HEK293T (cell line): ENCODE measurements at places on chromosomes 5 and 9.

- no peak for DNase-seq
Measured at GRCh38 chr5:104793031-104793754, 1230.6 kb upstream of the NUDT12 start.

GRCh38 chr5:68279984-68280383 lies 64.4 kb downstream of the PIK3R1 start:
- no peak for DNase-seq

- DNase-seq, result no peak
Measured at GRCh38 chr9:77546376-77546950, 101.7 kb downstream of the GNA14 start.

DNA sequence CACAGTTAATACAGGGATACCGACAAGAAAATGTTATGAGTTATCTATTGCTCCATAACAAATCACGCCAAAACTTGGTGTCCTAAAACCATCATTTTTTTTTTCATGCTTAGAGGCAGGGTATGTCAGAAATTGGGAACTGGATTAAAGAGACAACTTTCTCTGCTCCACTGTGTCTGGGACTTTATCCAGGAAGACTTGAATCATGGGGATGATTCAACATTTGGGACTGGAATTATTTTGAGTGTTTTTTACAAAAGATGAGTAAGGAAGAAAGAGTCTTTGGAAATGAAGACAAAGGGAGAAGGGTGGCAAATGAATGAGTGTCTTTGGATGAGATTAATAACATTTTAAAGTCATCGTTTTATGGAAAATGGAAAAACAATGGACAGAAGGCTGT lies 1883.7 kb upstream of the C9orf72 start:
- no peak for DNase-seq

GRCh38 chr5:135240283-135240633 lies 158.8 kb downstream of the MACROH2A1 start:
- DNase-seq, result no peak

DNA sequence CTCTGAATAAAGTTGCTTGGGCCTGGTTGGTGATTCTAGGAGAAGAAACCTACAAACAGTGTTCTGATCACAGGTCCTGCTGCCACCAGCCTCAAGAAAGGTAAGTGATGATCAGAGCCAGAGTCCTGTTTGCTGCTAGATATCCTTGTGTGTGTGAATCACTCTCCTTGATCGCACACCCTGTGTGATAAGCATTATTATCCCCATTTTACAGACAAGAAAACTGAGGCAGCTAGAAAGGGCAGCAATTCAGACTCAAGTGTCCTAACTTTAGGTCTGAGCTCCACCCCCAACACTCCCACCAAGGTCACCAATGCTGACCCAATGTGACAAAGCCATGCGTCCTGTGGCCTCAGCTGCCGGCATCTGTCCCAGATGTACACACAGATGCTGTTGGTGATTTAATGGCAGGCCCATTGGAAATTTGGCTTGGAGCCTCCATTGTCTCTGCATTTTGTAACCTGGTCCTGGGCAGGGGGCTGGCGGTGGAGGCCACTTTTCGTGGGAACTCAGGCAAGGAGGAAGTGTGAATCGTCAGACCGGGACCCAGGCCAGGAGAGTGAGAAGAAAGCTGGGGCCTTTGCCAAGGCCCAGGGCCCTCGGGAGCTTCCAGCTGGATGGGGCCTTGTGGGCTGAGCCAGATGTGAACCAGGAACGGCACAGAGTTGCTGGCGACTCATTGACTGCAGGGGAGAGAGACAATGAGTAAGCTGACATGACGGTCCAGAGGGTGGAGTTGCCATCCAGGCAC lies 29.8 kb upstream of the GGTA1 start:
- DNase-seq, result no peak

- no peak for DNase-seq
Measured at GRCh38 chr9:114172981-114173833, 17.9 kb downstream of the COL27A1 start.

DNA sequence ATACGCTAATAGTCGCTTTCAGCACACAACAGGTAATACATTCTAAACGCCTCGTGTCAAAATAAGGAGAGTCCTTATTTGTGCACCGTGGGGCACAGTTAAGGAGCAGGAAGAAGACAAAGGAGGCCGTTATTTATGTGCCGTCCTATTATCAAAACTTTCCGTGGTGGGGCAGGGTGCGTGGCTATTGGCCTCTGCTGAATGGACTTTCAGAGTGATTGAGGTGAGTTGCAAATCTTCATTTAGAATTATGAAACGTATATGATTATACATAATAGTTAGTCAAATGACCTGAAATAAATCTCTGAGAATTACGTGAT lies 833 bp downstream of the C5orf24 start:
- DNase-seq, result no peak

GRCh38 chr9:37100327-37100726 lies 20.0 kb upstream of the ZCCHC7 start:
- no peak for DNase-seq

GRCh38 chr5:83464261-83464660 lies 7.3 kb upstream of the VCAN start:
- no peak for DNase-seq

DNA sequence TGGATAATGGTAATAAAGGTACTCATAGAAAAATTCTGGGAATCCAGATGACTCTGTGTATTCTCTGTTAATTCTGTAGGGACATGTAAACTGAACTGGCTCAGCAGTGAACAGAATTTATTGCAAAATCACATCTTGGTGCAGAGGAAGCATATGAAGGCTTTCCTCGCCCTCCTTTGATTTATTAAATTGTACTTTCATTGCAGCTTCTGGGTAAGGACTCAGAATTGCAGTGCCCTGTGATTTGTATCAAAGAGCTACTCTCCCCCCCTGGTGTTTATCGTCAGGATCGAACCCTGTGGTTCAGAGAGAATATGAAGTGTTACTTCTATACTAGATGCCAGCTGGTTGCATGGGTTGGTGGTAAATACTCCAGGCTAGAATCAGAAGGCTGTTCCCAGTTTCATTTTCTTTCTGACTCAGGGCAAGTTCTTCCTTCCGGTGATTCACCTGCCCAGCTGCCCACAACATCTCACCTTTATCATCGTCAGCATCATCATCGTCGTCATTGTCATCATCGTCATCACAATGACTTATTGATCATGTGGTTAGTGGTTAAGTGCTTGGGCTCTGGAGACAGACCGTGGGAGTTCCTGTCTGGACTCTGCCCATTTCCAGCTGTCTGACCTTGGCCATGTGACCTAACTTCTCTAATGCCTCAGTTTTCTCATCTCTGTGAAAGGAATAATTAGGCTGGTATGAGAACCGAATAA lies 238.8 kb downstream of the ARHGAP26 start:
- DNase-seq, result no peak

DNA sequence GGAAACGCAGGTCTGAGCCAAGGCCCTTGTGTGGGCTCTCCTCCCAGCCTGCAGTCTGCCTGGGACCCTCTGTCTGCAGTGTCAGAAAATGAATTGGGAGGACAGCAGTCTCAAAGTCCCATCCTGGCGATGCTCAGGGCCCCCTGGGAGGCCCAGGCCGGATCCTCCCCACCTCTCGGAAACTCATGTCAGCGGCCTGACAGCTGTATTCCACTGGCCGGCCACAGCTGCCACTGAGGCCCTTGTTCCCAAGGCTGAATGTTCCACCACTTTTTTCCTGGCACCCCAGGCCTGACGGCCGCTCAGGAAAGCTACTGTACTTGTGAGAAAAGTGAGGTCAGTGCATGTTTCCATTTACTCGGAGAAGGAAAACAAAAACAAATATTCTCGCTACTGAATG lies 180.0 kb downstream of the FGF18 start:
- no peak for DNase-seq

DNA sequence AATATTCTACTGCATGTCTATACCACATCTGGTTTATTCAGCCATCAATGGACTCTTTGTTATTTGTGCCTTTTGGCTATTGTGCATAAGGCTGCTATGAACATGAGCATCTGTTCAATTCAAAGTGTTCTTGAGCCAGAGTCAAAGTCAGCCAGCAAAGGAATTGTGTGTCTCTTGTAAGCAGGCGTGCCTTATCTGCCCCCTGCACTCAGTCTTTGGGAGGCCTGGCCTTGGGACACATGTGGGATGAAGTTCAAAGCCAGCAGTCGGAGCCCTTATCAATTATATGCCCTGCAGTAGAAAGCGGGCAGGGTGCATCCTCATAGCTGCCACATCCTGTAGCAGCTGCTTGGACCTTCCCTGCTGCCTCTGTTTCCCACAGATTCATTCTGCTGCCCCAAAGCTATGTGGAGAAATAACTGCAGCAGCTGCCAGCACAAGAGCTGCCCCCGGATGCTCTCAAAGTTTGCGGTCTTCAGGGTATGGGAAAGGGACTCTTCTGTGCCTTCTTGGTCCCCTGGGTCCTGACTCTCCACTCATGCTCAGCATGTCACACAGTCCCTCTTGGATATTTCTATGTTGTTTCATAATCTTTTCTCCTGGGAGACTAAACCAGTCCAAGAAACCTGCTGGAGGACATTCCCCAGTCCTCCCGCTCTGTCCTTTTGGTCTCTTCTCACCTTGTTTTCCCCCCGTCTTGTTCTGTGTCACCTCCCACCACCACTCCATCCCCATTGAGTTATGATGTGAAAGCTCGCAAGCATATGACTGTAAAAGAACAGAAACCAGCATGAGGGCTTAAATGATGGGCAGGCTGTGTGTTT lies 35.9 kb downstream of the STOM start:
- DNase-seq, result no peak

GRCh38 chr5:58933891-58934628 lies 351.2 kb downstream of the RAB3C start:
- no peak for DNase-seq

- DNase-seq, result no peak
Measured at GRCh38 chr5:38291355-38291754, 33.0 kb downstream of the EGFLAM start.

- DNase-seq, result no peak
Measured at GRCh38 chr5:100693481-100693880, 158.3 kb downstream of the FAM174A start.

- no peak for DNase-seq
Measured at GRCh38 chr5:177412603-177413233, 3.4 kb upstream of the F12 start.

DNA sequence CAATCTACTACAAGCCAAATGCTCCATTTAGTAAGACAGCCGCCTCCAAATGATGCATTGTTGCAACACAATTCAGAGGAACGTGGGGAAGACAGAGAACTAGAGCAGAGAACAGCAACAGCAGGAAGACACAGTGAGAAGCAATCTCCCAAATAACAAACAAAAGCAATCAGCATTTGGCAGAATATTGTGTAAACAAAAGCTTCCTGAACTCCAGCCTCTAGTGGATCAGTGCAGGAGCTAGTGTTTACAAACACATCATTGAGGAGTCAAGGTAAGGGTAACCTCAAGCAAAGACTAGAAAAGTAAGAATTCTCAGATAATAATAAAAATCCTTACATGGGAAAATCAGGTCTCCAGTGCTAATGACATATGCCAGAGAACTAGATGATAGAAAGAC lies 20.6 kb downstream of the FST start:
- no peak for DNase-seq

DNA sequence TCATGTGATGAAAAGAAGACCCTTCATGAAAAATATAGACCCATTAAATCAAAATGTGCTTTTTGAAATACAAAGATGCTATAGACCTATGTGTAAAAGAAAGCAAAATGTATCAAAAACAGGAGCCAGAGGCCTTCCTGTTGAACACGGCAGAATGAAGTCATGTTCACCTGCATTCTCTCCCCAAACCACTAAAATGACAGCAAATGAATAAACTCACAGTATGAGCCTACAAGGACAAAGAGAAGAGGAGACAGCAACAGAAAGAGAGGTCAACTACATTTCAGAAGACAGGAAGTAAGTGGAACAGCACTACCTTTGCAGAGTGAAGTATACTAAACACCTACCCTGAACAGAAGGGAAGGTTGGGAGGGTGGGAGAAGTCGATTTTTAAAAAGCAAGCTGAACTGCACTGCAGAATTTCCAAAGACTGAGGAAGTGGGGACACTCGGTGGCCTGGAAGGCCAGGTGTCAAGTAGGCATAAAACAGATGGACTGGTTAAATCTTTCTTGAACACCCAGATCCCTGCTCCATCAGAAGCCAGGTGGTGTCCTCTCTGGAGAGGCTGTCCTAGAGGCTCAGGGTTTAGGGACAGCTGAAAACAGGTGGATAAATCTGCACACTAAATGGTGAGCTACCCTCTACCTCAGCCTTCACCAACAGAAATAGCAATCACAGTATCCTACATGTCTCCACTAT lies 48.9 kb downstream of the MED27 start:
- no peak for DNase-seq

- DNase-seq, result no peak
Measured at GRCh38 chr5:65459995-65460394, 21.7 kb downstream of the ADAMTS6 start.

- no peak for DNase-seq
Measured at GRCh38 chr9:84597131-84597530, 72.4 kb upstream of the NTRK2 start.
